ENCODE measurements at places on chromosomes 11 and 22.

GRCh38 chr22:43455846-43456245 lies 44.0 kb downstream of the MPPED1 start:
- no peak for DNase-seq

DNA sequence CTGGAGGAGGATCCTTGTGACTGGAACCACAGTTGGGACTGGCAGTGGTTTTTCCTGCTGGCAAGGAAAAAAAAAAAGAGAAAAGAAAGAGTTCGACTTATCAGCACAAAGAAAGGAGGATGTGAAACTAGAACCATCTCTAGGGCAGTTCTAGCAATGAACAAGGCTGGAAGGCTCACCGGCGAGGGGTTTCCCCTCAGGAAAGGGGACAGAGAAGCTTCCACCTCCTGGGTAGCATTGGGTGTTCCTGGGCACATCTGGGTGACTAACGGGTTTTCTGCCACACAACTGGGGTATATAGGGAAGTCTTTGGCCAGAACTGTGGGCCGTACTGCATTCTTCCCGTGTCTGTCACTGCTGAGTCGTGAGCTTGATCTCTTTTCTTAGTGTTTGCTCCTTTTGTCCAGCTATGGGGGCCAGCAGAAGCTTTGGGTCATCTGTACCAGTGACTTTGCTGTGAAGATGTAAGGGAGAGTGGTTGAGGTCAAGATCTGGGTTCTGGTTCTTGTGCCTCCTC lies 109.4 kb upstream of the OR4B1 start:
- no peak for DNase-seq

DNA sequence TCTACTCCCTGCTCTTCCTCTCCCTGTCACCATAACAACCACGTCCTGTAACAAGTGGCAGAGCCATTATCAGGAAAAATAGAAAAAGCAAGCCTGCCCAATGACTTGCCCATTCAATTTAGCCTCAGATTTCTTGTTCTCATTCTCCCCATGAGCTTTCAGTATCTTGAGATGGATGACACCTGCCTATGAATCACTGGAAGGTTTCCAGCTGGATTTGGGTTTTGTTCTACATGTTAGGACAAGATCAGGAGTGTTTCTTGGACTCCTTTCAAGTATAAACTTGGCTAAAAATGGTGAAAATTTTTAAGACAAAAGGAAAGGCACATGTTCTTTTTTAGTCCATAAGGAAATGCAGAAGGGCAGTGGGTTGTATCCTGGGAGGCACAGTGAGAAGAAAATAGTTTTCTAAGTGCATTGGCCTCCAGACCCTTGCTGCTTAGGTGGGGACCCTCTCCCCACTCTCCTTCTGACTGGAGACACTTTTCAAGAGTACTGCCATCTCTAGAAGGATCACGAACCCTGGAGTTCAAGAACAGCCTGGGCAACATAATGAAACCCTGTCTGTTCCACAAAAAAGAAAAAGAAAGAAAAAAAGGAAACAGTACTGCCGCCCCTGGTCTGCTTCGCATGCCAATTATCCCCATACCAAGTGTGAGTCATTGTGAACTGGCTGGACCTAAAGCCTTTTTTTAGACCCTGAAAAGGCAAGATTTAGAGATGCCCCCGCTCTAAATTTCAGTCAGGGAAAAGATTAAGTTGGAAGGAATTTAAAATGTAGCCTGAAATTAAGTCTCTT lies 51.0 kb downstream of the MTNR1B start:
- no peak for DNase-seq

DNA sequence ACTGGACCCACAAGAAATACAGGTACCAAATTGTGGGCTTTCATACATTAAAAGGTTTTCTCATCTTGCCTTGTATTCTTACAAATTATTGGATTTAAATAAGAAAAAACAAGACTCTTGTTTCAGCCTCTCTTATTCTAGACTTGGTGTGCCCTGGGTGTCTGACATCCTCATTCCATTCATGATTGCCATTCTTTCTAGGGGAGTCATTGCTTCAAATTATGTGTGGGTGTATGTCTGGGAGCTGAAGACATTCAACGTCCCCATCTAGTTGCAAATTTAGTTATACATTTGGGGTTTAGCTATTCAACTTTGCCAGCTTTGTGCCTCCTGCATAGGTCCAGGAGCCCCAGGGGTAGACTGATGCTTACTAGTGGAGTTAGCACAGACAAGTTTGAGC lies 18.1 kb downstream of the MAML2 start:
- DNase-seq, result no peak

All from D721Med (cell line).